Activated T-helper 9 cell treated with anti-CD3 and anti-CD28 coated beads, Interleukin-2, amount 50 U/mL, for 16 hours (primary cell): ENCODE measurements at places on chromosomes 7 and 10.

DNA sequence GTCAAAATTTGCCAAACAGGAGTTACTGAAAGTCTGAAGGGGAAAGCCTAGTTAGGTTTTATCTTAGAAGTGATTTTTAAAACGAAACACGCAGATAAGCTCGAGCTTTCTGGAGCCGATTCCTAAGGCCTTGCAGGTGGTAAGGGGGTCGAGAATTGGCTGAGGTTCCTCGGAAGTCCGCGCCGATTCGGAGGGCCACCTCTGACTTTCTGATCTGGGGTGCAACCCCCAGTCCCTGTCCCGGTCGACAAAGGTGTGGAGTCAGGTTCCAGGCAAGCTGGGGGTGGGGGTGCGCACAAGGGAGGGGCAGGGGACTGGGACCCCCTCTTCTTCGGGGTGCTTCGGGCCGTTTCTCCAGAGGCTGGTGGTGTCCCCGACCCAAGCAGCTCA, 701 bp upstream of the CUL1 start:
- no peak for DNase-seq

DNA sequence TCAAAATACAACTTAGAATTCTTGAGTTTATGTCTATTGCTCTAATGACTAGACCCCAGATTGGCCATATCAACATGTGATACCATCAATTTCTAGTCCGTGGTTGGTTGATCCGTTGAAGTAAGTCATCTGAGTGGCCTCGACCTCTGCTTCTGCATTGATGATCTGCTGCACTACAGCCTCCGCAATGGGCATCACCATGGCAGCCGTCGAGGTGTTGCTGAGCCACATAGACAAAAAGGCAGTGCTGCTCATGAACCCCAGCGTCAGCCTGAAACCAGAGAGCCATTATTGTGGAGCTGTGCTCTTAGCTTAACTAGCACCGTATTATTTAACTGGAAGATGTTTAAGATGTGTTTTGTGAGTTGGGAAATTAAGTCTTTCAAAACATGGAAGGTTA, 30.7 kb downstream of the SLC13A1 start:
- DNase-seq, result no peak

DNA sequence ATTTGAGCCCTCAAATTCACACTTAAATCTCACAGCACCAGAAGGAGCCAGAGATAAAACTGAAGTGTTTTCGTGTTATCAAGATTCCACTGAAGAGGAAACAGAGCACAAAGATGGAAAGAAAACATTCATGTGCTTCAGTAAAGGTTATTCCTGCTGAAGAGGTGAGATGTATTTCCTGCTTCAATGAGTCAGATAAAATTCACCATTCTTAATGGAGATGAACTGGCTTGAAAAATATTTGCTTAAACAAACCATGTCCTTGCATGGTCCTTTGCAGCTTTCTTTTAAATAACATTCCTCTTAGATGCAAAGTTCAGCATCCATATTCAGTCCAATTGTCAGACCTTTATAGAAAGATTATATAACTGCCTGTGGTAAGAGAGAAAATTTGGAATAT, 294.2 kb downstream of the IPMK start:
- no peak for DNase-seq

GRCh38 chr10:110337906-110338305, 33.2 kb upstream of the SMNDC1 start:
- DNase-seq, result no peak

GRCh38 chr10:110101464-110102144, 93.8 kb downstream of the ADD3 start:
- no peak for DNase-seq

GRCh38 chr7:128404886-128405470, 4.8 kb downstream of the IMPDH1 start:
- no peak for DNase-seq

GRCh38 chr10:91590904-91591796, 41.7 kb downstream of the PPP1R3C start:
- DNase-seq, result no peak

DNA sequence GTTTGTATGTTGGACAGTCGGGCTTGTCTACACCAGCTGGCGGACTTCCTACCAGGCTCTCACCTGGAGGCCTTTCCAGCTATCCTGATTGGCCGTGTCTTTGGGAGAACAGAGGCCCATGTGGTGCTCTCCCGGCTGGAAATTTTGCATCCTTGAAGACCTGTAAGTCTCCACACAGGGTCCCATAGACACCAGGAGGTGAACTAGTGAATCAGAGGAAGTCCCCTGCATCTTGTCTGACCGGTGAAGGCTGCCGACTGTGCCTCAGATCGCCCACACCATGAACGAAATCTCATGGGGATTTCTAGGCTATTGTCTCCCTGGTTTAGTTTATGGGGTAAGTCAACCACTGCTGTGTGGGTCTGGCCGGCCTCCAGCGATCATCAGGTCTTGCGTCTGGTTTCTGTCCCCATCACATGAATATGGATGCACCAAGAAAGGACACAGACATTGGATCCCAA, 108.4 kb upstream of the LYZL2 start:
- DNase-seq, result no peak

GRCh38 chr10:108445746-108446145, 1281.2 kb upstream of the SORCS1 start:
- DNase-seq, result no peak

GRCh38 chr7:44196450-44196872, 4.3 kb upstream of the YKT6 start:
- DNase-seq, result no peak

DNA sequence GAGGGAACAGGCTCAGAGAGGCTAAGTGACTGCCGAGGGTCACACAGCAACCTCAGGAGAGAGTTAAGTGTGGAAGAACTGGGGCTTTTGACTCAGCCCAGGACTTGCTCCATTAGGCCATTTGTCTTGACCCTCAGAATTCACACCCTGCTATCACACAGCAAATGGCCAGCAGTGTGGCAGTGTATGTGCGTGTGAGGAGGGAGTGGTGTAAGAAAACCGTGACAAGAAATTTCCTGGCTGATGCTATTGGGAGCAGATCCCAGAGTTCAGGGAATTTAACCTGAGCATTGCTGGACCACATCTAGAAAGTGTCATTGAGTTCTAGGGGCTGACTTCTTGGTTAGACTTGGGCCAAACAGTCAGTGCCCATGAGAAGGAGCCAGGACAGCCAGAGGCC, 18.4 kb downstream of the VWA2 start:
- DNase-seq, result no peak

- no peak for DNase-seq
Measured at GRCh38 chr10:52082307-52082706, 231.8 kb upstream of the DKK1 start.

GRCh38 chr7:101875283-101875846, 57.9 kb downstream of the CUX1 start:
- DNase-seq, result no peak

- DNase-seq, result no peak
Measured at GRCh38 chr7:6430271-6430940, 17.3 kb downstream of the DAGLB start.

- no peak for DNase-seq
Measured at GRCh38 chr7:127107601-127108007, 145.1 kb downstream of the GRM8 start.

- no peak for DNase-seq
Measured at GRCh38 chr7:36775061-36775620, 50.8 kb upstream of the AOAH start.

DNA sequence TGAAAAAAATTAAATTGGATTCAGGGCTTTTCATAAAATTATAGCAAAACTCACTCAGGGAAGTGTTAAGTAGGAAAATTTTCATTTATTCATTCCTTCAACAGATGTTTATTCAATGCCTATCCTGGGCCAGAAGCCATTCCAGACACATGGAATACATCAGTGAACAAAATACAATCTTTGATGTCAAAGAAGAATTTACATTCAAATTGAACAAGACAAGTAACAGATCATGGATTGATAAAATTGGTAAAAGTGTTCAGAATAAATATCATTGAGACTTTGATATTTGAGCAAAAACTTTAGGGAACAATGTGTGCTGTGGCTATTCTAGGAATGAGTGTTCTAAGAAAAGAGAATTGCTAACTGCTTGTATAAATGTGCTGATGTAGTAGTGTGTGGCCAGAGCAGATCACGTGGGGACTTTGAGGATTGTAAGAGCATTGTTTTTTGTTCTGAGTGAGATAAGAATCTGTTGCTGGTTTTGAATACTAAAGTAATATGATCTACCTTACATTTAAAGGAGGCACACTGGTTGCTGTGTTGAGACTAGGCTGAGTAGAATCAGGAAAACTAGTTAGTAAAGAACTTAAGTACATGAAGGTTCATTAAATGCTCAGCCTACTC, 957.2 kb downstream of the PCDH15 start:
- DNase-seq, result no peak

DNA sequence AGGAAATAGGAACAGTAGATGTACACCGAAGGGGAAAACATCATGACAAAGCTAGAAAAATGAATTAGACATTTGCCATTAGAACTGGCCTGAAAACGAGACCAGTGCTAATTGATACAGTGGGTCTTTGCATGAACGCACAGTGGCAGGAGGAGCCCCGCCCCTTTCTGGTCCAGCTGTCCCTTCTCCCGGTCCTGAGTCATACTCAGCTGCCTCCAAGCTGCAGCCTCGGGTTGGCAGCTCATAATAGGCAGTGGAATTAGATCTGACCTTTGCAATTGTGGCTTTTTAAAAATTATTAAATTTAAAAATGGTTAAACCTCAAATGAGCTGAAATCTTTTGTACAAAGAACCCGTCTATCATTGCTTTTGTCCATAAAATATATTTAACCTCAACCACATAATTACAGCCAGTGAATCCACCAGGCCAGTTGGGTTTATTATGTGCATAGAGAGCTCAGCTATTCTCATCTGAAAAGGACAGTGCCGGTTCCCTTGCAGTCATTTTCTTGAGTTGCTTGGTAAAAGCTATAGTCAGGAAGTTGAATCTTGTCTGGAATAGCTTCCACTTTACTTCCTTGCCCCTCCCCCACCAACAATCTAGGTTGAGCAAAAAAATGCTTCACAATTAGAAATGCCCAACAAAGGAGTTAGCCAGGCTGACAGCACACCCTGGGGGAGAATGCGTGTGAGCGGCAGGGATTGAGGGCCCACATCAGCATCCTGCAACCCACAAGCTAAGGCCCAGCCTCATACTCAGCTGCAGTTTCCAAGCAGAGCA, 147.1 kb downstream of the BUB3 start:
- DNase-seq, result no peak

GRCh38 chr7:116583653-116584052, 58.8 kb downstream of the CAV1 start:
- DNase-seq, result no peak

- DNase-seq, result no peak
Measured at GRCh38 chr7:109246330-109247077, 676.8 kb downstream of the DNAJB9 start.

DNA sequence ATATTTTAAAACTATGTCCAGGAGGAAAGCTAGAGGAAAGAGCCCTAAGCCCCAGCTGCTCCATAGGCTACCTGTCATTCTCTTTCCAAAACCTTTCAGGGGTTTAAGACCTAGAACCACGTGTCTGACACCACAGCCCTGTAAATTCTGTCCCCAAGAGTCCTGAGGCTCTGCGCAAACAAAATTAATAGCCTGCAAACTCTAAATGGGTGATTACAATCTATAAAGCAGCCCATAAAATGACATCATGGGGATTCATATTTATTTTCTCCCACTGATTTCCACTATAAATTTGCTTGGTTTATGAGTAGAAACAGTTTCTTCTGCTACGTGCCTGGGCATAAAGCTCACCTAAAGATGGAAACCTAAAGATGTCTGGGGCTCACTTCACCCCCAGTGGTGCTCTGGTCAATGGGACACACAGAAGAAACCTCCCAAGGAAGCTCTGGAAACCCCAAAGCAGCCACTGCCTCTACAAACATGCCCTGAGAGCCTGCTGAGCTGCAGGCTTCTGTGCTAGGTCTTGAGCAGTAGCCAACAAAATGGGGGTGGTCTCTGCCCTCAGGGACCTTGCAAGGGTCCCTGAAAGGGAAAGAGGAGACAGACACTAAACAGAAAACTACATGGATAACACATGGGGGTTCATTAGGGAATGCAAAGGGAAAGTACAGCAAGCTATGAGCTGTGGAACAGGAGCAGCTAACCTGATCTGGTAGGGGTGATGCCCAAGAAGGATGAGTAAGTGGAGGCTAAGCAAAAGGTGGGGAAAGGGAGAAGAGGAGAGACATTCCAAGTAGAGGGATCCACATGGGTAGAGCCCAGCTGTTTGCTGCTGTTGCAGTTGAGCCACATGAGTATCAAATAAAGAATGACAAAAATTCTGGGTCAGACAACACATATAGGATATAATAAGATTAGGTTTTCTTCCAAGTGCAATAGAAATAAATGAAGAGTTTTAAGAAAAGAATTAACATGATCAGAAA, 331.7 kb downstream of the KCNMA1 start:
- no peak for DNase-seq

- no peak for DNase-seq
Measured at GRCh38 chr7:33534833-33535232, 370.5 kb upstream of the BMPER start.
